ENCODE measurements at places on chromosomes 6 and 20.

GRCh38 chr6:17390276-17390675 is 3.1 kb upstream of the CAP2 start:
- DNase-seq: no peak

GRCh38 chr6:53866226-53866625 is 71.4 kb downstream of the LRRC1 start:
- no peak for DNase-seq

- peak; percentile 64 for DNase-seq
Measured at GRCh38 chr20:50165684-50166554, 12.4 kb upstream of the PEDS1 start.

- DNase-seq: no peak
Measured at GRCh38 chr20:23257848-23258746, 92.5 kb upstream of the NXT1 start.

DNA sequence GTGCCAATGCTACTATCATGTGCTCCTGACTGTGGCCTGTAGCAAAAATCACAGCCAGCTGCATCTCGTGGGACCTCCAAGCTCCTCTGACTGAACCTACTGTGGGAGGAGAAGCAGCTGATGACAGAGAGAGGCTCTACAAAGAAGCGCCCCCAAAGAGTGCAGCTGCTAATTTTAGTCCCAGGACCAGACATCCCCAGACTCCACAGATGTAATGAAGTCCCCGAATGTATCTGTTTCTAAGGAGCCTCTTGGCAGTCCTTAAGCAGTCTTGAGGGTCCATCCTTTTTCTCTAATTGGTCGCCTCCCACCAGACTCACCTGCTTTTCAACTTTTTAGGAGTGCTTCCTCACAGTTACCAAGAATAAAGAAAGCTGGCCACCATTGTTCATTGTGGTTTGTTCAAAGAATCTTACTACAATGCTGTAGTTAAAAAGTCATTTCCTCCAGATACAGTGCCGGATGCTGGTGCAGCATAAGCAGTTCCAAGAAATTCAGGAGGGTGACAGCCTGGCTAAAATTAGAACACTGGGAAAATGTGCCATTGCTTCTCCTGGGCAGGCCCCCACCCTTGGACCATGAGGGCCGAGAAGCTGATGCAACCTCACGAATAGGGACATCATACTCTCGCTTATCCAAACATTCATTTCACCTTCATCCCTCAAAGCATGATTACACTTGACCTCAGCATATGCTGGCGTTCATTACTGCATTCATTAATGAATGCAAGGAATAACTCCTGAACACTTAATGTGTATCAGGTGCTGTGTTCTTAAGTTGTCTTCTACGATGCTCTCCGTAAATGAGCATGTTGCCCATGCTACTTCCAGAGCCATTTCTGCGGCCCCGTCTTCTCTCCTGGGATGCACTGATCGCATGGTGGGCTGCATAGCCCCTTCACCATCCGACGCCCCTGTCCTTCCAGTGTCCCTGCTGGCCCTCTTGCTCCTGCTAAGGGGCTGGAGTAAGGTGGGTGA is 66.4 kb downstream of the LY86 start:
- no peak for DNase-seq

- DNase-seq: no peak
Measured at GRCh38 chr20:40617594-40617993, 71.4 kb downstream of the MAFB start.

DNA sequence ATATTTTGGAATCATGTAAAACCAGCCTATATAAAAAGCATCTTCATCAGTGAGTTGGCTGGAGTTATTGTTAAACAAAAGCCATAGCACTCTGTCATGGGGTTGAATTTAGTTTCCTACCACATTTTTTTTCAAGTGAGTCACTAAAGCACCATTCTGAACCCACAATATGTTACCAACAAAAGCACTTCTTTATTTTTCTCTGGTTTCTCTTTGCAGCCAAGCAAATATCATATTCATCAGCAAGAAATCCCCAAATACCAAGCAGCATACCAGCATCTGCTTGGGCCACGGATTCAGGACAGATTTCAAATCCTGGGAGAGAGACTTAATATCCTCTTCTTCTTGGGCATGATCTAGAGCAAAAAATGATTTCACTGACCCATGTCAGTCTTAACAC is 441.4 kb downstream of the BCKDHB start:
- DNase-seq: no peak

DNA sequence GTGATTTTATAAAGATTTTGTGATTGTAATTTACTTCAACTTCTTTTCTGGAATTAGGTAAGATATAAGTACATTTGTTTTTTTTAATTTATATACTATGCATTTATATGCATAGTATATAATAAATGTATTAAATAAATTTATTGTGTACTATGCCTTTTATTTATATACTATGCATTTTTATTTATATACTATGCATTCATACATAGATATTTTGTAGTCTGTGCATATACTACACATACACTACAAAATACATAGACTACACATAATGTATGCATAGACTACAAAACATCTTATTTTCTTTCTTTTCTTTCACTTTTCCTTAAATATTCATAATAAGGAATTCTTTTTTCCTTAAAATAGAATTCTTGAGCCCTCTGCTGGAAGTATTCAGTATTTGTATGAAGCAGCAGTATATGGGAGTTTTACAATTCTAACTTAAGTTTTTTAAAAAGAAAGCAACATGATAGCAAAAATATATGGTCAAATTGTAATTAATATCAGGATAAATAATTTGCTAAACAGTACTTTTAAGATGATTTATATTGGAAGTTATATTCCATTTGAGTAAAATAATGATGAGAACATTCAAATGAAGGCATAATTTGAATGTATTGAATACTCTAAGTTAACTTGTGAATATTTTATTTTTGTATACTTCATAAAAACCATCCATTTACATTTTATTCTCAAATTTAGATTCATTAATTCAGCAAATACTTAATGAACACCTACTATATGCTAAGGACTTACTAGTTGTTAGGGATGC is 129.3 kb downstream of the KLHL32 start:
- DNase-seq: no peak

- no peak for DNase-seq
Measured at GRCh38 chr6:169726049-169726400, 1.7 kb upstream of the PHF10 start.

GRCh38 chr6:148790817-148791216 is 44.0 kb downstream of the UST start:
- no peak for DNase-seq

DNA sequence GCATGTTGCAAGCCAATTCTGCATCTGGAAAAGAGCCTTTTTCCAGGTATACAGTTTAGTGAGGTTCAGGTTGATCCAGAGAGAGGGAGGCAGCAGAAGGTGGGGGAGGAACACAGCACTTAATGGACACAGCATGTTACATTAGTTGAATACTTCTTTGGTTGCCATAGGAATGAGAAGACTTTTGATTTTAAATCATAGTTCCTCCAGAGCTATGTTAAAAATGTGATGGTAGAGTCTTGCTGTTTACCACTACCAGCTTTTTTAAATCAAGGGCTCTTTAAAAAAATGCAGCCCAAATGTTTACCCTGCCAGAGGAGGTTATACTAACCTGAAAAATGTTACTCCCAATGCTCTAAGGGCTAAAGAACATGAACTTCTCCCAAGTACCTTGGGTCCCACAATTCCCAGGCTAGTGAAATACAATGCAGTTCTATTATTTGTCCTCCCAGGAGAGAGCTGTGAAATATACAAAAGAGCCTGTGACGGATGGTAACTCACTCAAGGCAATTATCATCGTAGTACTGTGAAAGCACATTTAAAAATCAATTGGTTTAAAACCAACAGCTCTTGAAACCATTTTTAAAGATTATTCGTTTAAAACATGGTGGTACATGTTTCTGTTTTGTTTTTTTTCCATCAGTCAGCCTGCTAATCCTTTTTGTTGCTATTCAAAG is 6.9 kb upstream of the PHACTR1 start:
- no peak for DNase-seq

GRCh38 chr20:53606364-53606985 is 12.8 kb upstream of the ZNF217 start:
- no peak for DNase-seq

DNA sequence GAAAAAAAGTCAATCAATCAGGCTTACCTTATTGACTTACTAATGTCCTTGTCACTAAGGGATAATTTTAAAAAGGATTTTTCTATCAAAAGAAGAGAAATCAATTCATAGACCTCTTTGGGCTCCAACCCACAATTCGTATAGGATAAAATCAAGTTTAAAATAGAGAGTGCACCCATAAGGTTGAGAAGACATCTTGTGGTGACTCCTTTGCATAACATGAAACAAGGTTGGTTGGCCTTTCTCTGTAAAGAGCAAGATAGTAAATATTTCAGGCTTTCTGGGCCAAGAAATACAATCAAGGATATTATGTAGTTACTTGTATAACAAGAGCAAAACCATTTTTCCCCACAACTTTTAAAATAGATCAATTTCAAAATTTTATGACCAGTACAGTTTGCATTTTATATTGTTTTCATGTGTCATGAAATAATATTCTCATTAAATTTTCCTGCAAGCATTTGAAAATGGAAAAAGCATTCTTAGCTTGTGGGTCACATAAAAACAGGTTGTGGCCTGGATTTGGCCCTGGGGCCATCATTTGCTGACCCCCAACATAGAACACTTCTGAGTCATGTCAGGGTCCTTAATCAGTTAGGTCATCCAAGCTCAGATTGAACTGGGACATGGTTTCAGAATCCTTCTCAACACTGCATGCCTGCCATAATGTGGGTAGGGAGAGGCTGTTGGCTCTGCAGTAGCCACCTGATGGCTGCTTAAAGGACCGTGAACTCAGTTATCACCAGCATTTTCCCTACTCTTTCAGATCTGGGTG is 76.7 kb downstream of the MYB start:
- DNase-seq: no peak

DNA sequence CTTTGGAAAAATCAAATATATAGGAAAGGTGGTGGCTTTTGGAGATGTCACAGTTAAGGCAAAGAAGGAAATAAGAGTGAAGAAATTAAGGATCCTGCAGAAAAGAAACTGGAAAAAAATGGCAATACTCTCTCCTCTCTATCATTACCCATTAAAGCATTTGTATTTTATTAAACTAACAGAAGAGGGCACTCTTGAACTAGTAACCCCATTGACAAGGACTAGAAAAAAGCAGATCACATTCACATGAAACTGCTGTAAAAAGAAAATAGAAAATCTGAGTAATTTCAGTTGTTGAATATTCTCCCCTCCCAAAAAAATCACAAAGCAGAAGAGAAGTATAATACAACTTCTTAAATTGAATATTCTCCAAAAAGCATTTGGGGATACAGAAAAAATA is 104.1 kb upstream of the SLC35B3 start:
- DNase-seq: no peak

DNA sequence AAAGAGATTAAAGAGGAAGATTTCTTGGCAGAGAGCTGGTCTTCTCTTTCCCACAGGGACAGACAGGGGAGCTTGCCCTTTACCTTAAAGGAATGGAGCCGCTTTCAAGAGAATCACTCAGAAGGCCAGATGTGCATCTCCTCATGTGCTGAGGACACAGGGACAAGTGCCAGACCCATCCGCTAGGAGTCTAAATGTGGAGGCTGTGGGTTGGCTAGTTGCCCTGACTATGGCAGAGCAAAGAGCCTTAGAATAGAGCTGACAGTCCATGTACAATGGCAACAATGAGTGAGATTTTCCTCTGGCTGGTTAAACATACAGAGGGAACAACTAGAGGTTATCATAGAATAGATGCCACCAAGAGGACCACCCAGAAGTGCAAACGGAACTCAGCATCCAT is 7.3 kb upstream of the DOK5 start:
- DNase-seq: no peak

DNA sequence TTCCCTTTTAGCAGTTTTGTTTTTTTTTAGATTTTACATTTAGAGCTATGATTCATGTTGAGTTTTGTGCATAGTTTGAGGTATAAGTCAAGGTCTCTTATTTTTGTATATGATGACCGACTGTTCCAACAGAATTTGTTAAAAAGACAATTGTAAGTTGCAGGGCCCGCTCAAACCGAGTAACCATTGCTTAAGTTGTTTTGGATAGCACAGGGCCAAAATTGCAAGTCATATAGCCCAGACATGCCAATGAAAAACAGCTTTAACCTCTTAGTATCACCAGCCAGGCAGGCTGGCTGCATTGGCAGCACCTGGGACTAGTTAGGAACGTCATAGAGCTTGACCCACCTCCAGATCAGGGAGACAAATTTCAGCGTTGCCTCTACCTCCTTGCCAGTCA is 47.3 kb downstream of the PFDN4 start:
- DNase-seq: no peak

- no peak for DNase-seq
Measured at GRCh38 chr6:12289933-12290820, at the start of gene EDN1. Gene EDN1, plus strand, starts transcription at chr6:12290361. Its CDS starts 269 bp downstream, at chr6:12290630.

DNA sequence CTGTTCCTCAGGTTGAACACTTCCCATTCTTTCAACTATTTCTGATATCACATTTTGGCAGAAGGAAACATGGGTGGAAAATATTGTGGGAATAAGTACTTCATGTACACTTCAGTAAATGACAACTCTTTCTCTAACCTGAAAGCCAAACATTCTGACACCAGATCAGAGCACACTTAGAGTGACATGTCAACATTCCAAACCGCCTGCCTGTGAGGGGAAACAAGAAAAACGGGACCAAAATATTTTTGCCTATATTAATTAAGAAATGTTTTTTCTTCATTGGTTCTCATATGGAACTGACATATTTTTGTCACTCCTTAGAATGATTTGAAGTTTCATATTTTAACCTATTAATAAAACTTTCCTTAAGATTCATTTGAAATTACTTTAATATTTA is 483.1 kb downstream of the MAFB start:
- DNase-seq: no peak

GRCh38 chr6:165671222-165671768 is 8.3 kb upstream of the PDE10A start:
- DNase-seq: no peak

- no peak for DNase-seq
Measured at GRCh38 chr20:37315021-37315451, 25.6 kb downstream of the MANBAL start.
